SK-MEL-5 (cell line): ENCODE measurements at places on chromosomes 3 and 15.

- DNase-seq: no peak
Observed at GRCh38 chr3:191915712-191916111, 454.7 kb downstream of the PYDC2 start.

DNA sequence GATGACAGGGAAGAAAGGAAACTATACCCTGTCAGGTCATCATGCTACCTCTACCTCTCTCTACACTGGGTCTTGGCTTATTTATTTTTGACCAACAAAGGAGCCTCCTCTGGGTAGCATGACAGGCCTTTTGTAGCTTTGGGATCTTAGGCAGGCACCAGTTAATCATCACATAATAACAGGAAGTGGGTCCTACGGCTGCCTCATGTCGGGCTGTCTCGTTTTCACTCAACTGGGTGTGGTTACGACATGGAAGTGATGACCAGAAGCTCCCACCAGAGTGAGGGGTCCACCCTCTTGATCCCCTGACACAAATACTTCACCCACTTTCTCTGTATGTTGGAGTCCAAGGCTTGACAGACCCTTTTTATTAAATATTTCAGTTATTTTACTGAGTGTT, 105.3 kb downstream of the CD47 start:
- DNase-seq: no peak

- no peak for DNase-seq
Observed at GRCh38 chr3:66609660-66610561, 109.1 kb upstream of the LRIG1 start.

DNA sequence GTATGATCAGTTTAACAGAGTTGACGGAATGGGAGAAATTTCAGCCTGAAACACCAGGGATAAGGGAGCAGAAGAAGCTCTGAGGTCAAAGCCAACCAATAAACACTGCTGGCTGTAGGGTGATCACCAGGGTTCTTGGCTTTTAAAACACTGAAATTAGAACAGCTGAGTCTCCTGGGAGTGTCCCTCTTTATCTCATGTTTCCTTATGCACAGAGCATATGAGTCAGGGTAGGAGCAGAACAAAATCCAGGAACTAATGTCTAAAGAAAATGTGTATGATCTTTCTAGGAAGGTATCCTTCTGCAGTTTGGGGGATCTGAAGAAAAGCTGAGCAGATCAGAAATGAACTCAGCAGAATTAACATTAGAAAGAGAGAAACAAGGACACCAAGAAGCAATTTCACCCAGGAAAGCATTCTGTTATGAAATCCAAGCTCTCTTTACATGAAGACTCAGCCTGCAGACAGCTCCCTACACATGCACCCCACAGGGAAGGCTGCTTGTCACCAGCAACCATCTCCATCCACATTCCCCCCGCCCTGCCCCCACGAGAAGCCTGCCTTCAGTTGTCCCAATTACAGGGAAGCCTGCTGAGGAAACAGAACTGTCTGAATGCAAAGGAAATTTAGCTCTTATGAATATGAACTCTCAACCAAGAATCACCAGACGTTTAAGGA, 469.7 kb downstream of the PDCD6IP start:
- DNase-seq: no peak

DNA sequence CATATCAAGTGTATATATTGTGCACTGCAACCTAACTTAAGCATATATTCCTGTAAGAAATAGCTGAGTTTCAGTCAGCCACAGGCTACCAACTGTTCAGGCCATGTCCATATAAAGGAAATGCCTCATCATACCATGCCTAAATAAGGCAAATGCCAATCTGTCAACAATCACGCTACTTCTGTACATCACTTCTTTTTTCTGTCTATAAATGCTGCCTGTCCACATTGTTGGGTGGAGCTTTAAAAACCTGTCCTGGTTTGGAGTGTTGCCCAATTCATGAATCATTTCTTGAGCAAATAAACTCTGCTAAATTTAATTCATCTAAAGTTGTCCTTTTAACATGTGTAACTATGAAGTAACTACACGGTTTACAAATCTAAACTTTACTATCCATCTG, 1091.9 kb downstream of the NSUN3 start:
- DNase-seq: no peak

GRCh38 chr3:122233101-122233952, 49.9 kb downstream of the CASR start:
- no peak for DNase-seq

GRCh38 chr15:76354823-76355440, 18.4 kb downstream of the ISL2 start:
- DNase-seq: no peak

DNA sequence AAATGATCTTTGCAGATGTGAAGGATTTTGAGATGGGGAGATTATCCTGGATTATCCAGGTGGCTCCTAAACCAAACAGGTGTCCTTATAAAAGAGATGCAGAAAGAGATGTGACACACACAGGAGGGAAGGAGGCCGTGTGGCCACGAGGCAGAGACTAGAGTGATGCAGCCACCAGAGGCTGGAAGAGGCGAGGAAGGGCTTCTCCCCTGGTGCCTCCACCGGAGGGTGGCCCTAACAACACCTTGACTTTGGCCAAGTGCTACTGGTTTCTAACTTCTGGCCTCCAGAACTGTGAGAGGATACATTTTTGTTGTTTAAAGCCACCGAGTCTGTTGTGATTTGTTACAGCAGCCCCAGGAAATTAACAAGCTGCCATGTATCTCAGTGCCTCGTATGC, 127.1 kb downstream of the ASB7 start:
- DNase-seq: no peak

- DNase-seq: no peak
Observed at GRCh38 chr3:134004841-134005240, 24.9 kb downstream of the SLCO2A1 start.

- DNase-seq: no peak
Observed at GRCh38 chr3:120114376-120114775, 20.1 kb upstream of the GSK3B start.

GRCh38 chr3:50359760-50360110, 414 bp upstream of the TMEM115 start:
- DNase-seq: no peak

DNA sequence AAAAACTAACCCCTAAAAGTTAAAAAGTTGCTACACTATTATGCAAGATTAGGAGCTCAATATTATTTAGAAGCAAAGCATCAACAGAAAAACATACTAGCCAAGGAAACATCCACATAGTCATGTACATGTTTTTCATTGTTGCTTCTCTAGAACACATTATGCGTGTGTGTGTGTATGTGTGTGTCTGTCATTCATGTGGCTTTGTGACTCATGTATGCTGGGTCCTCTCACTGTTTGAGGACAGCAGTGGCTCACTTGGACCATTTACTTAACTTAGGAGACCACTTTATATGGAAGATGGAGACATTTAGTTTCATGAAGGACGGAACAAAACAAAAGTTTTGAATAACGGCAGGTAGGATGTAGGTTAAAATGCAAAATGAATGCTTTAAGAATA, 219.4 kb upstream of the THBS1 start:
- DNase-seq: no peak

- no peak for DNase-seq
Observed at GRCh38 chr15:23734862-23735261, 47.8 kb upstream of the NDN start.

GRCh38 chr3:13705051-13705450, 156.1 kb downstream of the FBLN2 start:
- DNase-seq: no peak

DNA sequence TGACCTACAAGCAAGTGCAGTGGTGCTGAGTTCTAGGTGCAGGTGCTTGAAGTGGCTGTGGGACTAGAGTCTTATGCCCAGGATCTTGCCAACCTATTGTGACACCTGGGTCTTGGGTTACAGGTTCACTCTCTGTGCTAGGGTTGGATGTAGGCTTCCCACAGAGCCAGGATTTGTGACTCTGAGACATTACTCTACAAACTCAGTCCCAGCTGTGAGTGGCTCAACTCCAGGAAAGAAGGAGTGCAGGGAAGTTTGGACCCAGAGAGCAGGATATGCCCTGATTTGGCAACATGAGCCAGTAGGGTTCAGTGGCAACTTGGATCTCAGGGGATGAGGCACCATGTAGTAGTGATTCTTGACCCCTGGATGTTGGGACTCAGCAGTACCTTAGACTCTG, 182.2 kb downstream of the LPP start:
- no peak for DNase-seq

GRCh38 chr15:57561041-57561711, 30.5 kb upstream of the MYZAP start:
- peak; percentile 80 for DNase-seq

GRCh38 chr3:129695230-129695629, 88.8 kb upstream of the PLXND1 start:
- no peak for DNase-seq

DNA sequence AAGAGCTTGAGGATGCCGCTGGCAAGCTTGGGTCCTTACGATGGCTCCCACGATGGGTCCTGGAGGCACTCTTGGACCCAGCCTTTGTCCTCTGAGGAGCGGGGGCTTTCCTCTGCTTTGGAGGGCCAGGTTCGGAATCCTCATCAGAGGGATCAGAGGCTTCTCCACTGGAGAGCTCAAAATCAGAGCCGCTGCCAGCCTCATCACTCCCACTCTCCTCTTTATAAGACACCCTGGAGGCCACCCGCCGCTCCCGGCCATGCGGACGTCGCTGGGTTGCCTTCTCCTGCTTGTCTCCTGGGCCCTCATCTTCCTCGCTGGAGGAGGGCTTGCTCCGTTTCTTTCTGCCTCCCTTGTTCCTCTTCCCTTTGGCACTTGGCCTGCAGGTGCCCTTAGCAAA, 20.0 kb downstream of the XPC start:
- no peak for DNase-seq

DNA sequence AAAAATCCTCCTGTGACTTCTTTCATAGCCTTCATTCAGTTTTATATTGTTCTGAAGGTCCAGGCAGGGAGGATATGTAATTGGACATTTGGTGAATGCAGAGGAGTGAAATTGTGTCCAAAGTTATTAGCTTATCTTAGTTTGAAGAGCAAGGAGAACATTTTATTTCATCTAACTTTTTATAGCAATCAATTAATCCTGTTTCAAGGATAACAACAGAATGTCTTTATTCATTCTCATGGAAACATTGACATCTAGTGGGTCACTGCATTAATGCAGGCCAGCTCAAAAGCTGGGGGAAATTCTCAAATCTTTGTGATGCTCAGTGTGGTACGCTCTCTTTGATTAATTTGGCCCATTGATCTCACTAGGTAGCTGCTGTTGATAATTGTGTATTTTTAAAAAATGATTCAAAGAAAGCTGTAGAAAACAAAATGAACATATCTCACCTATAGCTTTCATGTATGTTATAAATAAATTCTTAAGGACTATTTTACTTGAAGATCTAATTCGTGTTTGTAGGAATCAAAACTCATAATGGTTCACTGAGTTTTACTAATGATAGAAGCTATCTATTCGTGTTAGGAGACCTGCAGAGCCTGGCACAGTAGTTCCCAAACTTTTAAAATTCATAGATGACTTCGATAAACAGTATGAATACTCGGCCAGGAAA, 150.8 kb upstream of the KCNMB2 start:
- DNase-seq: peak; percentile 60

GRCh38 chr15:60779718-60780503, 301.0 kb upstream of the ICE2 start:
- no peak for DNase-seq
